ENCODE measurements at places on chromosomes 11 and 22. TPM values are rescaled to one million over a fixed set of nuclear protein-coding genes. Genes with fewer than 3 reads are reported as not detected.

Gene SMDT1
- 71.3 TPM for total RNA-seq

Gene NTM
- 5.3 TPM for total RNA-seq

Gene ALDH3B1
- 10.9 TPM for total RNA-seq

Gene ISX
- not detected for total RNA-seq

Gene SYCE3
- total RNA-seq, result not detected

Gene NXPE4
- total RNA-seq, result not detected

Gene C11orf87
- total RNA-seq, result not detected

GRCh38 chr22:45157907-45158306, 5.8 kb upstream of the NUP50 start:
- no peak overlapping the region for H3K27ac ChIP-seq
- no peak overlapping the region for H3K4me3 ChIP-seq
- no peaks in the 10 kb centered on the region for H3K27me3 ChIP-seq
- DNase-seq, result no peak
- no peaks in the 10 kb centered on the region for H3K4me1 ChIP-seq

- H3K36me3 ChIP-seq, result no peaks in the 10 kb centered on the region
- H3K4me1 ChIP-seq, result peaks cover 5% of the 10 kb centered on the region
These were observed 23.2 kb upstream of the MGAT3 start for GRCh38 chr22:39433476-39434242.

DNA sequence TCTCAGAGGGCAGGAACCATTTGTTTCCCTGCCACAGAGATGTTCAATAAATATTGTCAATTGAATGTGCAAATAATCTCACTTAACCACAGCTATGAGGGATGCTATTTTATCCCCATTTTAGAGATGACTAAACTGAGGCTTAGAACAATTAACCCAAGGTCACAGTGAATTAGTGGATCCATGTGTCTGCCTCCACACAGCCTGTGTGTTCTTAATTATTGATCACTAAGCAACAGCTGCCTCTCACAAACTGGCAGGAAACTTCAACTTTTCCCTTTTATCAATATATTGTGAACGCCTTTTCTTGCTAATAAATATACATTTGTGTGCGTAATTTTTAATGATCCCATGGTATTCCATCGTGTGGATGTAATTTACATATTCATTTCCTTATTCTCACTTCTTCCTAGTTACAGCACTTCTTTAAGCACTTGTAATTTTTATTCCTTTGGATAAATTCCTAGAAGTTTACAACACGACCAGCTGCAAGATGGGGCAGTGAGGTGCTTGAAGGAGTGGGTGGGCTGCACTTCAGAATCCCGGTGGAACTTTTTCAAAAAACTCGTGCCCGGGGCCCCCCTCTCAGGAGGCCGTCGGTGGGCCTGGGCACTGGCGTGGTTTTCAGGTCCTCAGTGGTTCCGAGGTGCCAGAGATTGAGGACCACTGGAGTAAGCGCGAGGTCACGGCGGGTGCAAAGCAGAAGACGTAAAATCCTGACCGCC, 915 bp upstream of the SREBF2 start:
- peak overlapping the region; percentile 89 for H3K27ac ChIP-seq
- peak overlapping the region; percentile 4 for H3K4me3 ChIP-seq
- no peaks in the 10 kb centered on the region for H3K27me3 ChIP-seq
- H3K36me3 ChIP-seq, result no peaks in the 10 kb centered on the region
- no peak for DNase-seq
- no peaks in the 10 kb centered on the region for H3K4me1 ChIP-seq

GRCh38 chr11:86660088-86660487, 12.3 kb downstream of the ME3 start:
- peaks cover 5% of the 10 kb centered on the region for H3K4me1 ChIP-seq
- no peak overlapping the region for H3K27ac ChIP-seq
- H3K27me3 ChIP-seq, result no peaks in the 10 kb centered on the region
- DNase-seq, result no peak

DNA sequence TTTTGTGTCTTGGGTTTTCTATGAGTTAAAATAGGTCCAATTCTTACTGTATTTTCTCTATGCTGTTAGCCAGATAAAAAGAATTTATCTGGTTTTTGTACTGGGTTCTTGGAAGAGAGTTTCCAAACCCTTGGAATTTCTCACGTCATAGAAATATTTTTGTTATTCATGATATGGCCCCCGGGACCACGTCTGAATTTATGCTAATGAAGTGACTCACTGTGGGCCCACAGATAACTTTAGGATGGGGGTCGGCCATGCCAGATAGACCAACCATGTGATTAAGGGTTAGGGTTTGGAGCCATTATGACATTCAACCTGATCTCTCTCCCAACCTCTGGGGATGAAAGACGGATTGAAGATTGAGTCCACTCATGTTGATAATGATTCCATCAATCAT, 35.6 kb upstream of the DDI1 start:
- H3K27me3 ChIP-seq, result no peaks in the 10 kb centered on the region
- H3K36me3 ChIP-seq, result no peaks in the 10 kb centered on the region
- no peak overlapping the region for H3K4me3 ChIP-seq
- no peaks in the 10 kb centered on the region for H3K4me1 ChIP-seq
- no peak overlapping the region for H3K27ac ChIP-seq

GRCh38 chr22:46312056-46312455, 15.4 kb downstream of the GTSE1 start:
- no peak overlapping the region for H3K27ac ChIP-seq
- H3K4me1 ChIP-seq, result no peaks in the 10 kb centered on the region
- DNase-seq, result peak; percentile 15
- H3K27me3 ChIP-seq, result no peaks in the 10 kb centered on the region
- H3K4me3 ChIP-seq, result no peak overlapping the region
- H3K36me3 ChIP-seq, result no peaks in the 10 kb centered on the region

- no peak overlapping the region for H3K27ac ChIP-seq
- no peaks in the 10 kb centered on the region for H3K4me1 ChIP-seq
- no peaks in the 10 kb centered on the region for H3K36me3 ChIP-seq
- no peaks in the 10 kb centered on the region for H3K27me3 ChIP-seq
- no peak overlapping the region for H3K4me3 ChIP-seq
These were observed 3.5 kb upstream of the SLC22A6 start for GRCh38 chr11:62988276-62988675.

- H3K27me3 ChIP-seq, result no peaks in the 10 kb centered on the region
- DNase-seq, result no peak
- peaks cover 4% of the 10 kb centered on the region for H3K36me3 ChIP-seq
These were observed 13.8 kb upstream of the POGLUT3 start for GRCh38 chr11:108511851-108512474.

DNA sequence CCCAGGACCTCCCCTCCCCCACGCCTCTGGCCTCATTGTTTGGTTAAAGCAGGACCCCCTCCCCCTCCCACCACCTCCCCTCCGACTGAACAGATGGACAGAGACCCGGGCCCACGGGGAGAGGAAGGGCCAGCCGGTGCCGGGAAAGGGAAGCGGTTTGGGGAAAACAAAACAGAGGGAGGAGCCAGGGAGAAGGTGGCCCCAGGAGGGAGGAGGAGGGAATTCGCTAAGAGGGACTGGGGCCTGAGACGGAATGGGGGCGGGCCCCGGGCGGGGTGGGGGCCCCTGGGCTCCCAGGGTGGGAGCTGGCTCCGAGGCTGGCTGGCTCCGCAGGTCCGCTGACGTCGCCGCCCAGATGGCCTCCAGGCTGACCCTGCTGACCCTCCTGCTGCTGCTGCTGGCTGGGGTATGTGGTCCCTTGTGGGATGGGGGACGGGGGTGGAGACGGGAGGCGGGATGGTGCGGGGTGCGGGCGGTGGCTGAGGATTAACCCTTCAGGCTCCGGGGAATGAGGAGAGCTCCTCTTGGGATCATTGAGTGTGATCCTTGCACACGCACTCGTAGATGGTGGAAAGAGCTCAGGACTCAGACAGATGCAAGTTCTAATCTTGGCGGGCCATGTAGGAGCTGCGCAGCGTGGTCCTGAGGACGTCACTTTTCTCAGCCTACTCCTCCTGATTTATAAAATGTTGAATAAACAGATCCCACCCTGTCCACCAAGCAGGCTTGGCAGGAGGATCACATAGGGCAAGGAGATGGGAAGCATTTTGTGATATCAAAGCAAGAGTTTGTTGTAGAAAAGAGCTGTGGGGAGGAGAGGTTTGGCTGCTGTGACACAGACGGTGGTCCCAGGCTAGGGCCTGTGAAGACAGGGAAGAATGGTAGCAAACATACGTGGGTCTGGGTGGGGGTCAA, 688 bp downstream of the SERPING1 start:
- no peaks in the 10 kb centered on the region for H3K27me3 ChIP-seq
- H3K4me3 ChIP-seq, result peak overlapping the region; percentile 55
- peaks cover 4% of the 10 kb centered on the region for H3K4me1 ChIP-seq
- DNase-seq, result peak; percentile 89

DNA sequence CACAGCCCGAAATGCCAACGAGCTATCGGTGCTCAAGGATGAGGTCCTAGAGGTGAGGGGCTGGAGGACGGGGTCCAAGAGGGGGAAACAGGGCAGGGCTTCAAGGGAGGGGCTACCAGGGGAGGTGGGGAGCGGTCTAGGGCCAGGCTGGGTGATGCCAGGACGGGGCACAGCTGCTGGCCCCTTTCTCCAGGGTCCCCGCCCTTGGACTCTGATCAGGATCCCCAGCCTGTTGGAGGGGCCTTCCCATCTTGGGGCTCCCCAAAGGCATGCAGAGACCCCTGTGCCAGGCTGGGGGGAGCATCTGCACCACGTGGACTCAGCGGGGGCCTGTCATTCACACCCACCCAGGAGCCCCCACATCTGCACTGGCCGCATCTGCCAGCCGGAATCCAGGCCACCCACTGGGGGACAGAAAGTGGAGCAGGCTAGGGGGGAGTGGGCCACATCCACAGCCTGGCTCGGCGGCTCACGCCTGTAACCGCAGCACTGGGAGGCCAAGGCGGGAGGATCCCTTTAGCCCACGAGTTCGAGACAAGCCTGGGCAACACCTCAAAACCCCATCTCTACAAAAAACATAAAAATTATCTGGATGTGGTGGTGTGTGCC, 18.9 kb downstream of the EPS8L2 start:
- DNase-seq, result no peak
- no peak overlapping the region for H3K4me3 ChIP-seq
- no peaks in the 10 kb centered on the region for H3K36me3 ChIP-seq
- H3K27ac ChIP-seq, result no peak overlapping the region

DNA sequence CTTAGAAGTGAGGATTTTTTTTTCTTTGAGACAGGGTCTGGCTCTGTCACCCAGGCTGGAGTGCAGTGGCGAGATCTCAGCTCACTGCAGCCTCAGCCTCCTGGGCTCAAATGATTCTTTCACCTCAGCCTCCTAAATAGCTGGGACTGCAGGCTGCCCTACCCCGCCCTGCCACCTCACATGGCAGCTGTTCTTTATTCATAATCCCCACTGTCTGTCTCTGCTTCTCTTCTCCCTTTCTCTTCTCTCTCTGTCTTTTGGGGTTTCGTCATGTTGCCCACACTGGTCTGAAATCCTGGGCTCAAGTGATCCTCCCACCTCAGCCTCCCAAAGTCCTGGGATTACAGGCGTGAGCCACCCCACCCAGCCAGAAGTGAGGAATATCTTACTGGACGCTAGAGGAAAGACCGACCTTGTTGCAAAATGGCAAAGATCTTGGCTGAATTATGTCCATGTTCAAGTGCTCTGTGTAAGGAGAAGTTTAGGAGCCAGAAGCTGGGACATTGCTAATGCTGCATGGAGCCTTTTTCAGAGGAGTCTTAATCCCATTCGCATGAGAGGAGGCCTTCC, 21.9 kb downstream of the KRTAP5-5 start:
- H3K4me1 ChIP-seq, result no peaks in the 10 kb centered on the region
- no peak overlapping the region for H3K4me3 ChIP-seq
- H3K36me3 ChIP-seq, result no peaks in the 10 kb centered on the region
- no peak for DNase-seq

GRCh38 chr11:45654231-45655011, 11.0 kb downstream of the CHST1 start:
- peak; percentile 70 for DNase-seq
- no peaks in the 10 kb centered on the region for H3K36me3 ChIP-seq
- H3K4me3 ChIP-seq, result no peak overlapping the region

GRCh38 chr11:113675565-113675964, 30.5 kb downstream of the TMPRSS5 start:
- H3K27ac ChIP-seq, result peak overlapping the region; percentile 39
- no peaks in the 10 kb centered on the region for H3K36me3 ChIP-seq
- no peak for DNase-seq
- H3K27me3 ChIP-seq, result no peaks in the 10 kb centered on the region

DNA sequence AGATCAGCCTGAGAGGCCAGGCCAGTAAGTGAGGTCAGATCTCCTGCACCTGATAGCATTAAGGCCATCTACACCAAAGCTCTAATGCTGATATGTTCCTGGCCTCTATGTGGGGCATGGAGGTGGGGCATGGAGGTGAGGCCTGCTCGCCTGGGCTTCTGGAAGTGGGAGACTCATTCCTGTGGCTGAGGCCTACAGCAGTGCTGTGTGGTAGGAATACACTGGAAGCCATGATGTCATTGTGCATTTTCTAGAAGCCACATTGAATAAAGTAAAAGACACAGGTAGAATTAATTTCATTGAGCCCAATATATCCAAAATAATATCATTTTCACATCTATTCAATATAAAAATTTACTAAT, 2.7 kb downstream of the PNPLA3 start:
- no peak for DNase-seq
- H3K36me3 ChIP-seq, result no peaks in the 10 kb centered on the region
- no peak overlapping the region for H3K27ac ChIP-seq
- H3K27me3 ChIP-seq, result no peaks in the 10 kb centered on the region
- H3K4me3 ChIP-seq, result no peak overlapping the region

DNA sequence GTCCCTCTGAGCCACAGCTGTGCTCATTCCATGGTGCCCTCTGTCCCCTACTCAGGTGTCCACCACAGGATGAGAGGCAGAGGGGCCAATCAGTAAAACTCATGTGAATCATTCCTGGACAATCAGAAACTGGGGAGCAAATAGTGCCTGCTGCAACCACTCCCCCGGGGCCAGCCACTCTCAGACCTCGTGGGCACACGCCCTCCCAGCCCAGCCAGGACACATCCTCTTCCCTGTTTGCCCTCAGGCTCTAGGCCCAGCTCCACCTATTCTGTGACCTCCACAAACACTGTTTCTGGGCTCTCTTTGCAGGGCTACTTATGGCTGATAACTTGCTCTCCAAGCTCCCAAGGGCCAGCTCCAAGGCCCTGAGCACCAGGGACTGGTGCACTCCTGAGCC, 14.0 kb upstream of the KCTD14 start:
- H3K27me3 ChIP-seq, result no peaks in the 10 kb centered on the region
- H3K36me3 ChIP-seq, result no peaks in the 10 kb centered on the region
- H3K4me1 ChIP-seq, result no peaks in the 10 kb centered on the region
- no peak for DNase-seq
- H3K4me3 ChIP-seq, result no peak overlapping the region
- H3K27ac ChIP-seq, result no peak overlapping the region

GRCh38 chr11:65637794-65638419, at the start of gene SIPA1:
TSS of gene SIPA1 (plus strand) at chr11:65638101. CDS start at chr11:65640922, 2,821 bp downstream.
- H3K27ac ChIP-seq, result peak within 1 kb of the TSS; percentile 10
- no peaks in the 10 kb centered on the region for H3K4me1 ChIP-seq
- H3K27me3 ChIP-seq, result no peaks in the 10 kb centered on the region
- H3K4me3 ChIP-seq, result peak within 1 kb of the TSS; percentile 50
- H3K36me3 ChIP-seq, result no peaks in the 10 kb centered on the region

GRCh38 chr11:133697603-133698180, 147.6 kb downstream of the SPATA19 start:
- H3K36me3 ChIP-seq, result no peaks in the 10 kb centered on the region
- no peaks in the 10 kb centered on the region for H3K4me1 ChIP-seq
- H3K4me3 ChIP-seq, result no peak overlapping the region
- no peak for DNase-seq
- no peak overlapping the region for H3K27ac ChIP-seq
- no peaks in the 10 kb centered on the region for H3K27me3 ChIP-seq

GRCh38 chr11:16295592-16295991, 60.8 kb downstream of the SOX6 start:
- no peak for DNase-seq
- no peaks in the 10 kb centered on the region for H3K4me1 ChIP-seq
- H3K36me3 ChIP-seq, result no peaks in the 10 kb centered on the region
- no peak overlapping the region for H3K27ac ChIP-seq
- H3K4me3 ChIP-seq, result no peak overlapping the region

- no peak overlapping the region for H3K27ac ChIP-seq
- DNase-seq, result no peak
- no peaks in the 10 kb centered on the region for H3K27me3 ChIP-seq
- H3K36me3 ChIP-seq, result no peaks in the 10 kb centered on the region
- H3K4me3 ChIP-seq, result no peak overlapping the region
These were observed 137.5 kb upstream of the HSD17B12 start for GRCh38 chr11:43542750-43543712.

All from aorta (tissue), 5 donors.